ENCODE measurements at places on chromosomes 12 and 14. TPM values are rescaled to one million over a fixed set of nuclear protein-coding genes. Genes with fewer than 3 reads are reported as not detected.

SLC16A7 gene
- 31.2 TPM for total RNA-seq

MORN3 gene
- 0.32 TPM for total RNA-seq

GPX2 gene
- not detected for total RNA-seq

MYBPC1 gene
- total RNA-seq: not detected

RAD9B gene
- 1.3 TPM for total RNA-seq

KRT77 gene
- not detected for total RNA-seq

HOXC13 gene
- 0.32 TPM for total RNA-seq

DHH gene
- not detected for total RNA-seq

SLIRP gene
- total RNA-seq: 108 TPM

PMCH gene
- total RNA-seq: not detected

GYS2 gene
- total RNA-seq: not detected

ACSM4 gene
- total RNA-seq: not detected

AMIGO2 gene
- total RNA-seq: 62.2 TPM
